Stimulated activated CD4-positive, alpha-beta T cell treated with anti-CD3 and anti-CD28 coated beads, Interleukin-12 subunit alpha, Interleukin-12 subunit beta, amount 100 ng/mL, for 48 hours (primary cell): ENCODE measurements at places on chromosomes 2 and 18.

DNA sequence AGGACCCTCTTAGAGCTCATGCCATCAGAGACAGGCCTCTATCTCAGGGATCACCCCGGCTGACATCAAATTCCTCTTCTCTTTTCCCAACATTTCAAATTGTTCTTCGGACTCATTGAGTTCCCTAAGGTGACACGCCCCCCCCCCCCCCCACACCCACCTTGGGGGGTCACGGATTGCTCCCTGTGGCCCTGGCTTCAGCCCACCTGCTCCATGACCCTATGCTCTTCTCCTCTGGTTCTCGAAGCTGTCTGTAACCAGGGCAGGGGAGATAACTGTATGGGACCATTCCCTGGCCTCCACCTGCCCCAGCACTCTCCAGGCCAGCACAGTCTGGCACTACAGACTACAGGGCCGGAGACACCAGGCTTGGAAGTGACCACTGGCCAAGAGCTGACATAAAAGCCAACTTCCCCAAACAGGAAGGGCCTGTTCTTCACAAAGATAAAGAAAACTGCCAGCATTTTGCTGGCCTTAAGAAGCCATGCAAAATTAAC is 7.1 kb downstream of the MTERF4 start:
- DNase-seq: no peak

DNA sequence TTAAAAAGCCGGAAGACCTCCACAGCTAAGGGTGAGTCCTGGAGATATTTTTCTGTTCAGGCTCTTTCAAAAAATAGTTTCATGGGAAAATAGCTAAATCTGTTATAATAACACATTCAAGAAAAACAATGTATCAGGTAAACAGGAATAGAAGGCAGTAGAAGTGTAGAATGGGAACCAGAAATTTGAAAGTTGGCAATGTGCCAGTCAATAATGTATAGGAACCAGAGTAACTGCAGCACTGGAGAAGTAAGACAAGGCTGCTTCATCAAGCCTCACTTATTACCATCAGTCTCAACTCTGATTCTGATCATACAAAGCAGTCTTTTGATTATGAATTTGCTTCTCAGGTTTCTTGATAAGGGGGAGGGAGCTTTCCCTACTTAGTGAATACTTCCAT is 81.4 kb upstream of the VRK2 start:
- DNase-seq: no peak

DNA sequence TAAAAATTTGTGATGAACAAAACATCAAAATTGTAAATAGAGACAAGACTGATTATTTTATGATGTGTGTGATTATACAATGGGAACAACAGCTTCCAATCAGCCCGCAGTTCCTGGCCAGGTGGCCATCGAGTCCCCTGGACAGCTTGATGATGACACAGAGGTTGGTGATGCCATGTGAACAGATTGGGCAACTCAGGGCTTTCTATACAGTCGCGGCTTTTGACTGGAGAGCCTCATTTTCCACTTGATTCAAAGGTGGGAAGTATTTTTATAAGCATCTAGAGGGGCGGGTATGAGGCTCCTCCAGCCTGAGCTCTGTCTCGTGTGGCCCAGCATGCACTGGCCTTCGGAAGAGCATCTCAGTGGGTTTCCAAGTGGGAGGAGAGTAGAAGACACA is 14.9 kb upstream of the HPCAL1 start:
- DNase-seq: no peak

- DNase-seq: no peak
These were observed 35.3 kb downstream of the MMADHC start for GRCh38 chr2:149552226-149552625.

DNA sequence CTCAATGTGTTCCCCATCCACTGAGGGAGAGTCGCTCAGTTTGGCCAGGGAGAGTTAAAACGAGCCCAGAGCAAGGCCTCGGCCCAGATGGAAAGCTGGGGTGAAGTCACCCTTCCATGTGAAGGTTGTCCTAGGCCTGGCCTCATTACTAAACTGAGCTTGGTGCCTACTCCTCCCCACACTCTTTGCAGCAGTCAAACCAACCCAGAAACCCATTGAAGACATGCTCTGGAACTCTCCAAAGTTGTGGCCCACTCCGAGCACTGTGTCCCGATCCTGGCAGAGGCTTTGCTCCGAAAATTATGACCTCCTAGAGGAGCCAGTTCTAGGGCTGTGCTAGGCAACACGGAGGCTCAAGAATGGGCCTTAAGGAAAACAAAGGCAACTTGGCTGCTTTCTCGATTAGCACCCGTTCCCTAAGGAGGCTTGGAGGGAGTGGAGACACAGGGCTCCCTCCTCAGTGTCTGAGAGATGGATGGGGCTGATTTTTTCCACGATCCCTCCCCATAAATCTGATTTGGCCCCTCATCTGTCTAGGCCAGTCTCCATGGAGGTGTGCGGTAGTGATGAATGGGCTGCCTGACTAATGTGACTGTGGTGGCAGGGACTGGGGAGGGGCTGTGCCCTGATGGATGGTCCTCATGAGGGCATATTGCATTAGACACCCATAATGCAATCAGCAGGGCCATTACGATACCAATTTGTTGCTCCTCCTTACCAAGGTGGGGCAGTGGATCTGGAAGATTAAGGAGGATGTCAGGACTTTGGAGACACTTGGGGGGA is 11.7 kb upstream of the CYP26B1 start:
- no peak for DNase-seq

GRCh38 chr2:95012881-95013550 is 12.5 kb upstream of the MAL start:
- no peak for DNase-seq

DNA sequence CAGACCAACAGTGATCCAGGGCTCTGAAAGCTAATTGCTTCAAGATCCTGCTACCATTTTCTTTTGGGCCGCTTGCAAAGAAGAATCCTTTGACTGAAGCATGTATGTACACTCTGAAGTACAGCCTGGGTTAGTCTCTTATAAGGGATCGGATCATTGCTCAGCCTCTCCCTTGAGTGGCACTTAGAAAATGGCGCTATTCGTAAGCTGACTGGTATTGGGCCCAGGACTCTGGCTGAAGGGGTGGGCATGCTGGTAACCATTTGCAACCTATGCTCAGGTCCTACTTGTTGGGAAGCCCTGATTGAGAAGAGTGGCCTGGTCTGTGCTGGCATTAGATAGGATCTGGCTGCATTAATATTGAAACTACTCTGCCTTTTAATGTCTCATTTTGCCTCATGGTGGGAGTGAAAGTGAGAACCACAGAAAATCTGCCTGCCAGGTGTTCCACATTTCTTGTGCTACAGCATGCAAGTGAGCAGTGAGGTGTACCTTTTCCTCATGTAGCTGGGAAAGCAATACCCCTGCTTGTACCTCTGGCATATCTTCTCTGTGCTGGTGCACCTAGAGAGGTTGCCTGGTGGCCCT is 661 bp upstream of the MGAT5 start:
- DNase-seq: no peak

GRCh38 chr2:240893363-240893844 is 2.6 kb downstream of the MAB21L4 start:
- DNase-seq: no peak

- DNase-seq: no peak
These were observed 80.0 kb downstream of the RHBDD1 start for GRCh38 chr2:226915846-226916360.

- DNase-seq: no peak
These were observed 1.4 kb downstream of the RMC1 start for GRCh38 chr18:23504720-23505119.

- DNase-seq: no peak
These were observed 14.1 kb upstream of the RPL31 start for GRCh38 chr2:100987974-100988373.

- no peak for DNase-seq
These were observed 47.7 kb downstream of the FN1 start for GRCh38 chr2:215388002-215388728.

DNA sequence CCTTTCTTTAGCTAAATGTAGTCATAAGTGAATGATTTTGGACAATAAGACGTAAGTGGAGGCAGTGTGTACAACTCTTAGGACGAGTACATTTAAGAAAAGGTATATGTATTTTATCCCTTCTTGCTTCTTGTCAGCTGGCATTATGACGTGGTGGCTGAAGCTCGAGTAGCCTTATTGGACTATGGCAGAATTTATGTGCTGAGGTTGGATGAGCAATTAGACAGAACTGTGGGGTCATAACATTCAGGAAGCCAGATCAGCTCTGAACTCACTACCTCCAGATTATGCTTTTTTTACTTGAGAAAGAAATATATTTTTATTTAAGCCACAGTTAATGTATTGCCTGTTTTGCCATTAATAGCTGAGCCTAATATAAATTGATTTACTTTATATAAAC is 661.5 kb downstream of the ERBB4 start:
- DNase-seq: no peak

- no peak for DNase-seq
These were observed 647.6 kb downstream of the CPS1 start for GRCh38 chr2:211203986-211204385.

- no peak for DNase-seq
These were observed 30.1 kb upstream of the E2F6 start for GRCh38 chr2:11495844-11496681.

DNA sequence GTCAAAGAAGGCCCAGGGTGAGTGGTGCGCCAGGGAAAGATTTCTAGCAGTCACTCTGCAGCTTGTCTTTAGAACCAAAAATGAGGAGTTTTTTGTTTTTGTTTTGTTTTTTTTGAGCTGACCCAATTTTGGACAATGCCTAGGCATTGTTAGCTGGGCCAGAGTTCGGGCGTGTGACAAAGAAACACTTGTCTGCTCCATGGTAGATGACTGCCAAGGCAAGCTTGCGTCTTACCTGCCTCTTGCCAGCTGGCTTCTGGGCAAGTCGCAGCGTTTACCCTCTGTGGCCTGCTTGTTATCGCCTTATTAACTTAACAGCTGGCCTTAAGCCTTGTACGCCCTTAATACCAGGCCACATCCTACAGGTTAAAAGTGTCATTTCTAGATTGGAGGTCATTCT is 114.3 kb downstream of the GALNT1 start:
- DNase-seq: no peak

DNA sequence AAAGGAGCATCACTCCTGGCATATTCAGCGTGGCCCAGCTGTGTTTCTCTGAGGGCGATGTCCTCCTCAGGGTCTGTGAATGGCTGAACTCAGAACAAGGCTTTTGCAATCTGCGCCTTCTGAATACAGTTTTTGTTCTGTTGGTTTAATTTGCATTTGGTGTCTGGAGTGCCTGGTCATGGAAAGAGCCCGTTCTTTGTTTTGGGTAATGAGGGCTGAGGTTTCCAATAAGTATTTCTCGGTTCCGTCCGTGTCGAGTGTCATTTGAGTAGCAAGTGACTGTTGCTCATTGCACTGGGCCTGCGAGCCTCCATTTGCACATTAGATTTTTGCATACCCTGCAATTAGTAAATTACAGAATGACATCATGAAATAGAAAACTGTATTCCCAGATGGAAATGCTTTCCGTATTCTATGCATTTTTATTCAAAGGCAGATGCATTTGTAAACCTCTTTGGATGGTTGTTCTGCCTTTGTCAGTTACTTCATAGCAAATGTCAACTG is 57.3 kb downstream of the NEDD4L start:
- DNase-seq: no peak

DNA sequence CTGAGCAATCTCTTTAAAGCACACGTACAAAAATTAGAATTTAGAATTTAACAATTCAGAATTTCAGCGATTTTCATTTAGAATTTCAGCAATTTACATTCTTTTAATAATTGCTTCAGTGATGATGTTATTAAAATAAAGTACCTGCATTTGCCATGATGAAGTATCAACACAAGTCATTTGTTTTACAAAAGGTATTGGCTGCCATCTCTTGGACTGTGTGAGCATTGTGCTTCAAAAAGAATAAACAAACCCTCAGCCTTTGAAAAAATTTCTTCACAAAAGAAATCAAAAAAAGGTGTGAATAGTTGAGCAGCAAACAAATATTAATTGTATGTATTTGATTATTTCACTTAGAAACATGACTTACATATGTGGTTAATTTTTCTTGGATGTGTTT is 27.1 kb upstream of the ZC3H15 start:
- no peak for DNase-seq

DNA sequence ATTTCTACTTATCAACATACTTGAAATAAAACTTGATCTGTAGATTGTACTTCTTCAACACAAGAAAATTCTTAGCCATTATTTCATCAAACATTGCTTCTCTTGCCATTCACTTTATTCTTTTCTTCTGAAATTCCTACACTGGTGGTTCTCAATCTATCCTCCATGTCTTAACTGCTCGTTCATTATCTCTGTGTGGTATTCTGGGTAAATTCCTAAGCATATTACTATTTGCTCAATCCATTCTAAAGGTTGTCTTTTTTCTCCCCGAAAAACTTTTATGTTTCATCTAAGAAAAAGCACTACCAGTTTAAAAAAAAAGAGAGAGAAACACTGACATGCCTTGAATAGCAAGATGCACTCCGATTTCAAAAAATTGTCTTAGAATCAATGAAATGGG is 18.0 kb downstream of the SP3 start:
- no peak for DNase-seq

GRCh38 chr2:220341014-220341413 is 713.6 kb downstream of the SLC4A3 start:
- no peak for DNase-seq

DNA sequence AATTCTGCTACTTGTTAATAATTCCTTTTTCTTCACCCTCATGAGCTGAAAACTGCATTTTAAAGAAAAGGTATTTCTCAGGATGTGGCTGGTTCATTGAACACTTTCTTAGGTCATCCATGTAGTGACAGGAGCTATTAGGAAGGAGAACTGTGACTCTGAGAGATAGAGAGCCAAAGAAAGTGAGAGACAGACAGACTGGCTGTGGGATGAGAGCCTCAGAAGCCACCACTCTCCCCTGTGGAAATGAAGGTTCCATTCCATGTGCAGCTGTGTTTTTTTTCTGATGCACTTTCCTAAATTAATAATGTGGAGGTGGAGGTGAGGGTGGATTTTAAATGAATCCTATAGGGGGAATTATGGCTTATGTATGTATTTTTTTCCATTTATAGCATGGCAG is 113.3 kb downstream of the FAM210A start:
- no peak for DNase-seq

GRCh38 chr2:10480359-10480949 is 32.3 kb upstream of the ODC1 start:
- no peak for DNase-seq

DNA sequence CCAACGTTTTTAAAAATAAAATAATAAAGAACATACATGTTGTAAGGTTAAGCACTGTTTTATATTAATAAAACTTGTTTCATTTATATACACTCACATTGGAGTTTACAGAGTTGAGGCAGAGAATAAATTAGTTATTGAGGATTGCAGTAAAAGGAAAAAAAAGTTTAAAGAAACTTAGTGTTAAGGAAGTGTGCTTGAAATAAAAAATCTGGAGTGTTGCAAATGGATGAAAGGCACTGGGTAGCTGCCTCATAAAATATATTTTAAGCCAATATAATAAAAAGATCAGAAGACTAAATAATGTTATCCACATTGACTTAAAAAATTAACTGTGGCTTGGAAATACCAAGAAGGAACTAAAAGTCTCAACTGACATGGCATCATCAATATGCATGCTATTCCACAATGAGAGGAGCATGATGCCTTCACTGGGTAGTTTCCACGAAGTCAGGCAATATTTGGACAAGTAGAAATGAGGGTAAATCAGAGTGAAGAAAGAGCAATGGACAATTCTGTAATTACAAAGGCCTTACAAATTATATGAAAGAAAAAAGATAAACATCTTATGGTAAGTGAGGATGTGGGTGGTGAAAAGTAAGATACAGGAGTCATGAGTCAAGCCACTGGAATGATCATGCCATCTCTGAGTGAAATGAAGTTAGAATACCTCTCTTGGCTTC is 2.5 kb downstream of the GALNT3 start:
- no peak for DNase-seq

GRCh38 chr2:185245806-185246205 is 492.8 kb upstream of the FSIP2 start:
- DNase-seq: no peak

GRCh38 chr2:24435391-24436316 is 55.4 kb upstream of the NCOA1 start:
- no peak for DNase-seq
